ENCODE measurements at places on chromosomes 13 and 19. TPM values are rescaled to one million over a fixed set of nuclear protein-coding genes. Genes with fewer than 3 reads are reported as not detected.
A peak's percentile ranks its signal among the peaks of the same experiment; 100 is the strongest.

The PNMA8C gene
- not detected for polyA plus RNA-seq

DNA sequence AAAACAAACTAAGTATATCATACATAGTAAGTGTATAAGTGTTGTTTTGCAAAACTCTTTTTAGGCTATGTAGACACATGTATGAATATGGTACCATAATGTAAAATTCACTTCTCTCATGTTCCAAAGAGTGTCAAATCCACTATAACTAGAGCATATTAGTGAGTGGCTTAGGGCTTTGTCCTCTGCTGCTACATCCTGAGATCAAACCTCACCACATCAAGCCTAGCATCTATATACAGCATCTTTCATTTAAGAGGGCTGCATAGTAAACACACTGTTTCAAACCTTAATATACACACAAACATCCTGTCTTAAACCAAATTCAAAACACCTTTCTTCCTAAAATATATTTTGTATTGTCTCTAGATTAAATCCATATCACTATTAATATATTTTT, 38.7 kb downstream of the ELF1 start:
- peaks cover 20% of the 10 kb centered on the region for H3K4me1 ChIP-seq
- no peak for DNase-seq
- peaks cover 9% of the 10 kb centered on the region for H3K36me3 ChIP-seq

The MIR17HG gene
- 5.1 TPM for polyA plus RNA-seq

The LYL1 gene
- 7.1 TPM for polyA plus RNA-seq

DNA sequence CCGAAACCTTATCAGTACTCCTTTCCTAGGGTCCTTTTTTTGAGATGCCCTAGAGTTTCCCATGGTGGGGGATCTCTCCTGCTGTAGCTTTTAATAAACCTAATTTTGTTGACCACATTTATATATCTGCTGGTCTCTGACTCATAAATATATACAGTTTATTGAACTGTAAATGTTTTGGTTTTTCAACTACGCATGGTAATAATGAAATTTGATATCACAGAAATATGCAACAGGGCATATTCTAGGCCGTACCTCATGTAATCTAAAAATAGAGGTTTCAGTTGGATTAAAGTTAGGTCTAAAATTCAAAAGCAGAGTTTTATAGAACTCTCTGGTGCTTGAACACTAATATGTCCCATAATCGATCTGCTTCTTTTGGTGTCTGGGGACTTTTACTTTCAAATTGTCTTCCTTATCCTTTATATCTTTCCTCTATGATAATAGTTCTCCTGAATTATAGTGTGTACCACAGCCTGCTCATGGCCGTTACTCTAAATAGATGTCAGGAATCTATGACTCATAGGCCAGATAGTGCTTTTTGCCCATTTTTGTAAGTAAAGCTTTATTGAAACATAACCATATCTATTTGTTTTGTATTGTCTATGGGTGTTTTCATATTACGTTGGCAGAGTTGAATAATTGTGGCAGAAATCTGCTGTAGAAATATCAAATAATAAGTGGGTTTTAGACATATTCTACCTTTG, 324.8 kb upstream of the PCDH9 start:
- DNase-seq: no peak
- H3K4me3 ChIP-seq: no peak overlapping the region
- H3K27me3 ChIP-seq: no peaks in the 10 kb centered on the region
- no peak overlapping the region for H3K27ac ChIP-seq

- H3K4me1 ChIP-seq: peaks cover 16% of the 10 kb centered on the region
- H3K36me3 ChIP-seq: no peaks in the 10 kb centered on the region
- no peak overlapping the region for H3K27ac ChIP-seq
Measured at GRCh38 chr19:17304386-17305215, 1.1 kb upstream of the MRPL34 start.

DNA sequence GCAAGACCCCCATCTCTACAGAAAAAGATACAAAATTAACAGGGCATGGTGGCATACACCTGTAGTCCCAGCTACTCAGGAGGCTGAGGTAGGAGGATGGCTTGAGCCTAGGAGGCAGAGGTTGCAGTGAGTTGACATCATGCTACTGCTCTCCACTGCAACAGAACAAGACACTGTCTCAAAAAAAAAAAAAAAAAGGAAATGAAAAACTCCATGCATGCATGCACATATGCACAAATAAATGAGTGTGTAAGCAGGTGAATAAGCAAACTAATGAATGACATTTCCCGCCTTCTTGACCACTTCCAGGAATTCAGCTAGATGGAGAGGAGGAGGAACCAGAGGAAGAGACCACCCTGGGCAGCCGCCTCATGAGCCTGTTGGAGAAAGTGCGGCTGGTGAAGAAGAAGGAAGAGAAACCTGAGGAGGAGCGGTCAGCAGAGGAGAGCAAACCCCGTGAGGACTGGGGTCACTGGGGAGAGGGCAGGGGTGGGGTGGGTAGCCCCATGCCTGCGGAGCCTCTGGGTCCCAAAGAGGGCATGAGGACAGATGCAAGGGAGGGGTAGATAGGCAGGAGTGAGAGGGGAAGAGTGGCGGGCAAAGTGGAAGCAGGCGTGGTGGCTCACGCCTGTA, 58.8 kb downstream of the RYR1 start:
- no peak overlapping the region for H3K4me3 ChIP-seq
- H3K4me1 ChIP-seq: peaks cover 6% of the 10 kb centered on the region
- DNase-seq: no peak

The TMEM150B gene
- polyA plus RNA-seq: not detected

- H3K4me1 ChIP-seq: no peaks in the 10 kb centered on the region
- H3K27me3 ChIP-seq: no peaks in the 10 kb centered on the region
- no peak for DNase-seq
- H3K27ac ChIP-seq: no peak overlapping the region
- H3K4me3 ChIP-seq: no peak overlapping the region
- no peaks in the 10 kb centered on the region for H3K36me3 ChIP-seq
Measured at GRCh38 chr13:24668955-24669582, 11.1 kb upstream of the ATP12A start.

GRCh38 chr19:35228177-35228930, at the start of gene FAM187B:
TSS of gene FAM187B (minus strand) at chr19:35228739. CDS start at chr19:35228680, 59 bp downstream.
- 0 out of 2 replicates have a peak, but pooled peaks cover 2% of the 10 kb centered on the region for H3K27me3 ChIP-seq
- H3K4me3 ChIP-seq: no peak within 1 kb of the TSS
- no peaks in the 10 kb centered on the region for H3K36me3 ChIP-seq
- no peak for DNase-seq
- H3K27ac ChIP-seq: no peak within 1 kb of the TSS

DNA sequence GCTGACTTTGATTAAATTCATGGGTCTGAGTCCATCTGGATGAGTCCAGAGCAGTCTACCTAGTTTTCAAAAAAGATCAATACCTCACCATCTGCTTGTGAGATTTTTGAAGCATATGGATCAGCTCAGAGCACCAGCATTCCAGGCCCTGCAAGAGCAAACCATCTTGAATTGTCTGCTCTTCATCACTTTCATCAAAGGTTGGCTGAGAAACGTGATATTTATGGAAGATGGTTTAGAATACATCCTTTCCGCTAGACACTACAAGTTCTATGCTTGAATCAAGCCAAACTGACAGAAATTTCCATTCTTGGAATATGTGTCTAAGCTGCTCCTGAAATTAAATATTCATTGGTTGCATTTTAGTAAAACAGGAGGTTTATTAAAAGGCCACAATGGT, 190.3 kb downstream of the KCNRG start:
- H3K36me3 ChIP-seq: no peaks in the 10 kb centered on the region
- DNase-seq: no peak
- no peak overlapping the region for H3K27ac ChIP-seq
- no peak overlapping the region for H3K4me3 ChIP-seq
- peaks cover 6% of the 10 kb centered on the region for H3K4me1 ChIP-seq

The CCL25 gene
- 9.3 TPM for polyA plus RNA-seq

- no peak overlapping the region for H3K4me3 ChIP-seq
- no peaks in the 10 kb centered on the region for H3K27me3 ChIP-seq
- H3K4me1 ChIP-seq: no peaks in the 10 kb centered on the region
- no peaks in the 10 kb centered on the region for H3K36me3 ChIP-seq
- no peak overlapping the region for H3K27ac ChIP-seq
- no peak for DNase-seq
Measured at GRCh38 chr19:5772416-5772815, 12.1 kb downstream of the PRR22 start.

GRCh38 chr13:22773465-22773864, 407.3 kb upstream of the SGCG start:
- no peaks in the 10 kb centered on the region for H3K27me3 ChIP-seq
- no peaks in the 10 kb centered on the region for H3K36me3 ChIP-seq
- H3K27ac ChIP-seq: no peak overlapping the region

The USE1 gene
- polyA plus RNA-seq: 23.1 TPM

The COL5A3 gene
- polyA plus RNA-seq: not detected

DNA sequence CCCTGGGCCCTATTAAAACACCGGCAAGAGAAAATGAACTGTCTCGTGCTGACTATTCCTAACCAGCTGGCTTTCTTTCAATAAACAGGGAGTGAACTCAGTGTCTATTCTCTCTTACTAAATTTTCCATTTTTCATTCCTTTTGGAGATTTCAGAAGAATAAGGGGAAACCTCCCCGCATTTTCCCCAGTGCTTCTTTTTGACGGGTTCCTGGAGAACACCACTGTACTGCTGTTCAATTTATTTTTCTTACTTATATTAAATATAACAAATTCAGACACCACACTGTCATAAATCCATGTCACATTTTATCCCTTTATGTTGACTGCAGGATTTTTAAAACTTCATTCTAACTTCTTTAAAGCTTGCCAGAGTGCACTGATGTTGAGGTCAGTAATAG, 75.8 kb downstream of the DCLK1 start:
- no peak for DNase-seq
- H3K27ac ChIP-seq: no peak overlapping the region
- no peaks in the 10 kb centered on the region for H3K27me3 ChIP-seq
- H3K4me1 ChIP-seq: no peaks in the 10 kb centered on the region

GRCh38 chr13:31944262-31945160, 87.1 kb upstream of the FRY start:
- no peaks in the 10 kb centered on the region for H3K27me3 ChIP-seq
- H3K4me1 ChIP-seq: peaks cover 9% of the 10 kb centered on the region
- H3K27ac ChIP-seq: no peak overlapping the region
- DNase-seq: no peak

- no peak overlapping the region for H3K27ac ChIP-seq
- no peak for DNase-seq
- H3K4me1 ChIP-seq: no peaks in the 10 kb centered on the region
- no peaks in the 10 kb centered on the region for H3K36me3 ChIP-seq
- H3K4me3 ChIP-seq: no peak overlapping the region
- H3K27me3 ChIP-seq: no peaks in the 10 kb centered on the region
Measured at GRCh38 chr13:112172017-112172416, 105.1 kb downstream of the SOX1 start.

GRCh38 chr19:41956621-41957020, 2.5 kb downstream of the RABAC1 start:
- H3K4me3 ChIP-seq: no peak overlapping the region
- H3K27me3 ChIP-seq: no peaks in the 10 kb centered on the region
- H3K36me3 ChIP-seq: no peaks in the 10 kb centered on the region

The PINLYP gene
- polyA plus RNA-seq: 8.7 TPM

DNA sequence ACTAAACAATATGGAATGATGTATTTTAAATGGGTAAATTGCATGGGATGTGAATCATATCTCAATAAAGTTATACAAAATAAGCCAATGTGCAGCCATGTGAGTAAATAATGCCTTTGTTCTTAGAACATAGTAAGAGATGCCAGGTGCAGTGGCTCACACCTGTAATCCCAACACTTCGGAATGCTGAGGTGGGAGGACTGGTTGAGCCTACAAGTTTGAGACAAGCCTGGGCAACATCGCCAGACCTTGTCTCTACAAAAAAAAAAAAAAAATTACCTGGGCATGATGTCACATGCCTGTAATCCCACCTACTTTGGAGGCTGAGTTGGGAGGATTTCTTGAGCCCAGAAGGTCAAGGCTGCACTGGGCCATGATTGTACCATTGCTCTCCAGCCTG, 230.7 kb downstream of the RFC3 start:
- H3K4me3 ChIP-seq: no peak overlapping the region
- no peaks in the 10 kb centered on the region for H3K27me3 ChIP-seq
- no peaks in the 10 kb centered on the region for H3K36me3 ChIP-seq
- H3K27ac ChIP-seq: no peak overlapping the region
- no peak for DNase-seq
- H3K4me1 ChIP-seq: no peaks in the 10 kb centered on the region

- H3K36me3 ChIP-seq: no peaks in the 10 kb centered on the region
- H3K4me3 ChIP-seq: peak overlapping the region; percentile 73
- no peak for DNase-seq
- no peak overlapping the region for H3K27ac ChIP-seq
- H3K27me3 ChIP-seq: peaks cover 1% of the 10 kb centered on the region
Measured at GRCh38 chr13:67231289-67232000, 1.3 kb upstream of the PCDH9 start.

The IZUMO1 gene
- polyA plus RNA-seq: not detected

DNA sequence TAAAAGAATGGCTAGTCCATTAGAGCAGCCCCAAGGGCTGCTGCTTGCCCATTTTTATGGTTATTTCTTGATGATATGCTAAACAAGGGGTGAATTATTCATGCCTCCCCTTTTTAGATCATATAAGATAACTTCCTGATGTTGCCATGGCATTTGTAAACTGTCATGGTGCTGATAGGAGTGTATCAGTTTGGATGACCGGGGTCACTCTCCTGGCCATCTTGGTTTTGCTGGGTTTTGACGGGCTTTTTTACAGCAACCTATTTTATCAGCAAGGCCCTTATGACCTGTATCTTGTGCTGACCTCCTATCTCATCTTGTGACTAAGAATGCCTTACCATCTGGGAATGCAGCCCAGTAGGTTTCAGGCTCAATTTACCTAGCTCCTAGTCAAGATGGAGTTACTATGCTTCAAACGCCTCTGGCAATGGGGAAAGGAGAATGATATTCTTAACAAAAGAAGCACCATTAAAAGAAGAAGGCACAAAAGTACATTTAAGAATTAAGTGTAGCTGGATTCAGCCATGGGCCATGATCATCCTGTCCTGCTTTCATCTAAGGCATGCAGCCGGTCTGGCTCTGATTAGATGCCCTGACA, 1156.0 kb downstream of the PCDH9 start:
- no peak overlapping the region for H3K4me3 ChIP-seq
- no peaks in the 10 kb centered on the region for H3K27me3 ChIP-seq
- no peak for DNase-seq
- H3K4me1 ChIP-seq: no peaks in the 10 kb centered on the region

The ADGRE1 gene
- 8.6 TPM for polyA plus RNA-seq

The ATXN8OS gene
- not detected for polyA plus RNA-seq

The SLC7A9 gene
- not detected for polyA plus RNA-seq

DNA sequence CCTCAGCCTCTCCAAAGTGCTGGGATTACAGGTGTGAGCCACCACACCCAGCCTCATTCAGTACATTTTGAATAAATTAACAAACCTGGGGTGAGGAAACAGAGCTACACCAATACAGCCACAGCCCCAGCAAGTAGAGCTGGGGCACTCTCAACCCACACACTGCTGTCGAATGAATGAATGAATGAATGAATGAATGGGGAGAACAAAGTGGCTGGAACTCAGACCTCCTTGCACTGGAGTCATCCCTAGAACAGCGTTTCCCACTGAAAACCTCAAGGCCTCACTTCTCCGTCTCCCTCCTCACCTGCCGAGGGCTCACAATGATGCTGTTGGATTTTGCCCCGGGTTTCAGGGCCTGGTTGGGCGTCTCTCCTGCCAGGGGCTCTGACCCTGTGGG, 2.8 kb downstream of the ERCC1 start:
- DNase-seq: no peak
- H3K27ac ChIP-seq: 0 out of 2 replicates have a peak overlapping the region, but pooled peaks have one; percentile 18
- H3K4me1 ChIP-seq: peaks cover 38% of the 10 kb centered on the region
- no peaks in the 10 kb centered on the region for H3K36me3 ChIP-seq
- no peak overlapping the region for H3K4me3 ChIP-seq
- H3K27me3 ChIP-seq: no peaks in the 10 kb centered on the region

GRCh38 chr13:96935901-96936300, 58.4 kb downstream of the OXGR1 start:
- no peak for DNase-seq
- H3K4me1 ChIP-seq: no peaks in the 10 kb centered on the region
- no peak overlapping the region for H3K27ac ChIP-seq

The CD320 gene
- polyA plus RNA-seq: 117 TPM

The FGF21 gene
- not detected for polyA plus RNA-seq

All from GM12878 (cell line).